Activated T-helper 2 cell treated with anti-CD3 and anti-CD28 coated beads, Interferon-gamma antibody, Interleukin-2, Interleukin-4, amounts not matched to agents 10 μg/mL and 5 μg/mL and 100 μg/mL, durations not matched to agents 14 hours and 24 hours and 36 hours (primary cell): ENCODE measurements at places on chromosomes 16 and 17.

GRCh38 chr16:80105160-80105559, 435.6 kb upstream of the DYNLRB2 start:
- no peak for DNase-seq

DNA sequence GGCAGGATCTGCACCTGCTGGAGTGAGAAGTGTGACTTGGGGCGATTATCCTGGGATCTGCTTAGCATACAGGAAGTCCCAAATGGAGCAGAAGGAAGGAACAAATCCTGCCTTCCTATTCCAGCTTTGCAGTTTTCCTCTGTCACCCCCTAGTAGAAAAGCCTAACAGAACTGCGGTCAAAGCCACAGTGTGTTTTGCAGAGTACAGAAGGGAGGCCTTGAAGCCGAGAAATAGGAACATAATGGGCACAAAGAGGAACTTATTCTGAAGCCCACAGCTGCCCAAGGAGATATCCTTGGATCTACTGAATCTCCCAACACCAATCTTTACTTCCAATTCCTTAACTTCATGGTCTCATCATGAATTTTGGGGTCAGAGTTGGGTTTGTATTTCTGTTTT, 8.5 kb downstream of the KRTAP1-5 start:
- DNase-seq = no peak

DNA sequence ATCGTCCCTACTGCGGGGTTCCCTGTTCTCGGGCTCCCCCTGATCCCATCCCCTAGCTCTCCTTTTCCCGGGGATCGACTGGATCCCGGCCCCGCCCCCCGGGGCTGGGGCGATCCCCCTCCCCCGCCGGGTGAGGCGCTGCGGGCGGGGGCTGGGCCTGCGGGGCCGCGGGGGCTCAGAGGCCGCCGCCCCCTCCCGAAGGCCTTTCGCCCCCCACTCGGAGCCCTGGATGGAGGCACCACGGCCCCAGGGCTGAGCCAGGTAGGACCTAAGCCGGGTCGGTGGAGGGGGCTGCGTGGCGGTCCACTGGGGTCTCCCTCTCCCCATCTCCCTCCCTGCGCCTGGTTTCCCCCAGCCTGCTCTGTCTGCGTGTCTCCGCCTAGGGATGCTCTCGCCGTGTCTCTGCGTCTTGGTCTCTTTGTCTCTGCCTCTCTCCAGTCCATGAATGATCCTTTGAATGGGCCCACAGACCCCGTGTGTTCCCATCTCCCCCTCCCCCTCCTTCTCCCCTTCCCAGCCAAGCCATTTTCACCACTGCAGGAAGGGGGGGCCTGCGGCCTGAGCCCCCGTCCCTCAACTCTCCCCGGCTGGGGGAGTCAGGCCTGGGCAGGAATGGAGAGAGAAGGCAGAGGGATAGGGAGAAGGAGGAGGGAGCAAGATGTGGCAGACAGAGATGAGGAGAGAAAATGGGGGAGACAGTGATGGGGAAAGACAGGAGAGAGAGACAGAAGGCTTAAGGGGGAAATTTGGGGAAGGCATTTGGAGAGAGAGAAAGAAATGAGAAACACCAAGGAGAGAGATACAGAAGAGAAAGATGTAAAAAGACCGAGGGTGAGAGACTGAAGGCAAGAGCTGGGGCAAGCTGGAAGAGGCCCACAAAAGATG, 1.7 kb upstream of the TMEM256 start:
- DNase-seq = no peak

GRCh38 chr17:33968350-33969044, 286.6 kb upstream of the CCL2 start:
- DNase-seq = peak; percentile 47

DNA sequence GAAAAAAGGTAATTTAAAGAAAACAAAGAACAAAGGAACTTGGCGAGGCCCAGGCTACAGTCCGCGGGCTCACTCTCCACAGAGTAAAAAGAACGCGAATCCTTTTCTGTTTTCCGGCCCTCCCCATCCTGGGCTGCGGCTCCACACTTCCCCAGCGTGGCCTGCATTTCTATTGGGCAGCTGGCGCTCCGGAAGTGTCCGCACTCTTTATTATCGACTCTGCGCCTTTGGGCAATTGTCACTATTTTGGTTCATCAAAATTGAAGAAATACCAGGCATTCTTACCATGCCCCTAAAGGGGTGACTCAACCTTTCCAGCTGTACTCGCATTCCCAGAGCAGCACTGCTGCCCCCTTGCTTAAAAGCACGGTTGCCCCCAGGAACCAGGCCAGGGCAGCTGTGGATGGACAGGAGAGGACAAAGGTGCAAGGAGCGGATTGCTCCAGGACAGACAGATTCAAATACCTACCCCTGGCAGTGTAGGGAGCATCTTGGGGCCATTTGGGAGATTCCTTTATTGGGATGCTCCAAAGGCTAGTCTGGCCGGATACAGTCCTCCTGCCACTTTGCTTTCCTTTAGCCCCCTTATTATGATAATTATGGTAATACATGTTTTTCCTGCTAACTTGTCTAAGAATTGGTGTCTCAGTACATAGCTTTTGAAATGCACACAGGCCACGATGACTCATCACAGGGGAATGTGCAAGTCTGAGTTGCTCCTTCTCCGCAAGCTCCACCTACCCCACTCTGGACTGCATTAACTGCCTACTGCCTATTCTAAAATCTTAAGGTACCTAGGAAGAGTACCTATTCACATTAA, 985 bp upstream of the SLFN12 start:
- peak; percentile 48 for DNase-seq

GRCh38 chr17:76498876-76499251, 2.4 kb downstream of the RHBDF2 start:
- DNase-seq = no peak

- DNase-seq = no peak
Observed at GRCh38 chr17:59848778-59849177, 44.0 kb downstream of the TUBD1 start.

DNA sequence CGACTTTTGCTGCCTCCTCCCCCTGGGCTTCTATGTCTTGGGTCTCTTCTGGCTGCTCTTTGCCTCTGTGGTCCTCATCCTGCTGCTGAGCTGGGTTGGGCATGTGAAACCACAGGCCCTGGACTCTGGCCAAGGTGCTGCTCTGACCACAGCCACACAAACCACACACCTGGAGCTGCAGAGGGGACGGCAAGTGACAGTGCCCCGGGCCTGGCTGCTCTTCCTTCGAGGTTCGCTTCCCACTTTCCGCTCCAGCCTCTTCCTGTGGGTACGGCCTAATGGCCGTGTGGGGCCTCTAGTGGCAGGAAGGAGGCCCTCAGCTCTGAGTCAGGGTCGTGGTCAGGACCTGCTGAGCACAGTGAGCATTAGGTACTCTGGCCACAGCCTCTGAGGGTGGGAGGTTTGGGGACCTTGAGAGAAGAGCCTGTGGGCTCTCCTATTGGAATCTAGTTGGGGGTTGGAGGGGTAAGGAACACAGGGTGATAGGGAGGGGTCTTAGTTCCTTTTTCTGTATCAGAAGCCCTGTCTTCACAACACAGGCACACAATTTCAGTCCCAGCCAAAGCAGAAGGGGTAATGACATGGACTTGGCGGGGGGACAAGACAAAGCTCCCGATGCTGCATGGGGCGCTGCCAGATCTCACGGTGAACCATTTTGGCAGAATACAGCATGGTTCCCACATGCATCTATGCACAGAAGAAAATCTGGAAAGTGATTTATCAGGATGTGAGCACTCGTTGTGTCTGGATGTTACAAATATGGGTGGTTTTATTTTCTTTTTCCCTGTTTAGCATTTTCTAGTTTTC, 2.3 kb downstream of the GP1BA start:
- no peak for DNase-seq

DNA sequence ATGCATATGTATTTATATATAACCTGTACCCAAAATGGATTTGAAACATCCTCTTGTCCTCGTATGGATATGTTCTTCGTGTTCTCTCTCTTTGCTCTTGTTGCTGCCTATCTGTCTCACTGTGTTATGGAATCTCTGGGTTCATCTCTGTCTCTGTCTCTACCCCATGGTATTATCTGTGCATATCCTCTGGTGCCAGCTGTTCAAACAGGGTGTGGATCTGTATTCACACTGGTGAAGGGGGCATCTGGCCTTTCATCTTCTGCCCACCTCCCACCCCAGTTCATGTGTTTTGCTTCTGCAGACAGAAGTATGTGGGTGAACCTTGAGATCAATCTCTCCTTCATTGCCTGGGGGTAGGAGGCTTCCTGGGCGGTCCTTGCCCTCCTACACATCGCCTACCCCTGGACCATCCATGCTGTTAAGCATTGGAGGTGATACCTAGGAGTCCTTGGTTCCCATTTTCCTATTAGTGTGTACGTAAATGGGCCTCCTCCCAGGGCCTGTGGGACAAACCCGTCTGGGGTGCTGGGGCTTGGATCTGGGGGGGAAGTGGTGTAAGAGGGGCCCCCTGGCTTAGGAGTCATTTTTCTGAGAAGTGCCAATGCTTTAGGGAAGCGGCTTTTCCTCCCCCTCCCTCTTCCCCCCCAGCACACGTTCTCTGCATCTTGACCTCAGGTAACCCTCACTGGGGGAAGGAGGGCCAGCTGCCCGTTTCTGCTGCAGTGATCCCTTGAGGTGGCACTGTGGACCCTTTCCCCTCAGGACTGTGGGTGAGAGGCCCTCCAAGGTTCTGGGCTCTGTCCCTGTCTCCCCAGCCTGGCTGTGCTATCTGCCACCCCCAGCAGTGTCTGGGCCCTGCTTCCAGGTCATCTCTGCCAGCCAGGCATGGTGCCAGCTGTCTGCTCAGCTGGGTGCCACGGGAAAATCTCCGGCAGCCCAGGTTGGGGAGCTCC, 21.1 kb downstream of the RARA start:
- DNase-seq = no peak

GRCh38 chr17:50045154-50045553, 10.8 kb upstream of the ITGA3 start:
- no peak for DNase-seq

- DNase-seq = no peak
Observed at GRCh38 chr17:61555127-61555566, 35.9 kb downstream of the NACA2 start.

DNA sequence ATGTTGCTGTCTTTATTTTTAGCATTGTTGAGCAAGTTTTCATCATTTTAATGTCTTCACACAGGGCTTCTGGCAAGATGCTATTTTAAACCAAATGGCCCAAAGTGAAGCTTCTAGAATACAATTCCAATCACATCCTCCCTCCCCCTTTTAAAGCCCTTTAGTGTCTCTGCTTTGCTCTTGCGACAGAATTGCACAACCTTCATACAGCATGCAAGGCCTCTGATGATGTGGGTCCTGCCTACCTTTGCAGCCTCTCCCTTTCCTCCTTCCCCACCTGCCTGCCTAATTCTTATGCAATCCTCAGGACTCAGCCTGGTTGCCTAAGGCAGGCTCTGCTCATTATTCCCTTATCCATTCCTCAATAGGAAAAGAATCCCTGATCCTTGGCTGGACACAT, 381.7 kb downstream of the SLC39A11 start:
- DNase-seq = no peak

- peak; percentile 53 for DNase-seq
Observed at GRCh38 chr17:63700528-63701455, 867 bp upstream of the LIMD2 start.

- peak; percentile 61 for DNase-seq
Observed at GRCh38 chr16:27446721-27447120, 44.7 kb downstream of the IL21R start.

DNA sequence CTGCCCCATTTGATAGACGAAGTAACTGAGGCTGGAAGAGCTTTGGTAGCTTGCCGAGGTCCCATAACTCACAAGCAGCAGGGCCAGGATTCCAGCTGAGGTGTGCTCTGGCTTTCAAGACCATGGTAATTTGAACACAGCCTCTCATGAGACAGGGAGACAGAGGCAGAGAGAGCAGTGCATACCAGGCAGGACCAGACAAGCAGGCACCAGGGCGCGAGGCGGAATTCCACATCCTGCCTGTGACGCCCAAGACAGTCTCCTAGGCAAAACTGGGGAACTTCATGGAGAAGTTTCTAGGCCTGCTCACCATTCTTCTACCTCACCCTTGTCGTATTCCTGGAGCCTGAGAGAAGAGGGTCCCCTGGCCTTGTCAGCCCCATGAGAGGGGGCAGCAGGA, 19.2 kb downstream of the SDK2 start:
- no peak for DNase-seq

GRCh38 chr16:67965668-67966548, 2.5 kb downstream of the SLC12A4 start:
- DNase-seq = no peak

DNA sequence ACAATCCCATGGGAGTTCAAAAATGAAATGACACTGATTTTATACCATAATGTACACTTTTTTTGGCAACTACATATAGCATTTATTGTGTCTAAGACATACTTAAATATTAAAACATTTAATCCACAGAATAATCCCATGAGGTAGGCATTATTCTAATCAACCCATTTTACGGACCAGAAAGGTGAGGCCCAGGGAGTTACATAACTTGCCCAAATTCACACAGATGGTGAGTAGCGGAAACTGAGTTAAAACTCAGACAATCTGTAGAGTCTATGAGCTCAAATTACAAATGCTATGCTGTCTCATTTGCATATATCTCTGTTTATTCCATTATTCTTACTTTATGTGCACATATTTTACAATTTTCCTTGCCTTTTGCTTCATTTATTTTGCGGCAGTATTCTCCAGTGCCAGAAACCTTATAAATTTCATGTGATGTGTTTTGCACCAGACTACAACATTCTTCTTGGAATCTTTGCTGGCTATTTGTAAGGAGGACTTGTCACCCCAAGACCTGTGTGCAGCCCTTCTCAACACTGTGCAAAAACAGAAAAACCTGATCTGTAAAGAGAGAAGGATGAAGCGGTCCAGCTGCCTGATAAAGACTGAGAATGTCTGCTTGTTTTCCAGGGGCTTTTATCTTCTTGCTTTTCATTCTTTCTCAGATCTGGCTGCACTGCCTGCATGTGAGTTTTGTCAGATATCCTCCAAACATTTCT, 2.3 kb upstream of the ABCA9 start:
- DNase-seq = no peak

GRCh38 chr17:69609473-69610305, 195.2 kb downstream of the MAP2K6 start:
- no peak for DNase-seq

DNA sequence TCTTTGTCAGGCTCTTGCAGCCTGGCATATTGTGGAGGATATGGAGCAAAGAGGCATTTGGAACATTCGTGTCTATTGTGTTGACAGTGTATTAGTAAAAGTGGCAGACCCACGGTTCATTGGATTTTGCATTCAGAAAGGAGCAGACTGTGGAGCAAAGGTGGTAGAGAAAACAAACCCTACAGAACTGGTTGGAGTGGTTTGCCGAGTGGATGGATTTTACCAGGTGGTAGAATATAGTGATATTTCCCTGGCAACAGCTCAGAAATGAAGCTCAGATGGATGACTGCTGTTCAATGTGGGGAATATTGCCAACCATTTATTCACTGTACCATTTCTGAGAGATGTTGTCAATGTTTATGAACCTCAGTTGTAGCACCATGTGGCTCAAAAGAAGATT, 44.5 kb downstream of the EFCAB13 start:
- no peak for DNase-seq

GRCh38 chr16:55760310-55761001, 72.4 kb downstream of the CES1 start:
- no peak for DNase-seq

- no peak for DNase-seq
Observed at GRCh38 chr17:5581655-5582054, 2.7 kb downstream of the NLRP1 start.
